ENCODE measurements at places on chromosomes 3 and 15.
A peak's percentile ranks its signal among the peaks of the same experiment; 100 is the strongest.

DNA sequence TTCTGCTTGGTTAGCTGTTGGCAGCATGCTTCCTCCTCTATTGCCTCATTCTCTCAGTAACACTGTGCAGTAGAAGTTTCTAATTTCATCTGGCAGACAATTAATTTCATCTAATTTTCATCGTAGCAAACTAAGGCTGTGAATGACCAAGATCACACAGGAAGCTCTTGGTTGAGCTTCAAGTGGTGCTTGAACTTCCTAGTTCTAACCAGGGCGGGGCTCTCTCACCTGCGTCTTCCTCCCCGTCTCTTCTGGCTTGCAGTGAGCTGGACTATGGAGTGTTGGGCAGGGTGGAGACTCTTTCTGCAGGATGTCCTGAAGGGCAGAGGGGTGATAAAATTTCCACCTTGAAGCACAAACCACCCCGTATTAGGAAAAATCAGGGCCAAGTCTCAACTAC lies 2.0 kb upstream of the IL16 start:
- no peak for DNase-seq

DNA sequence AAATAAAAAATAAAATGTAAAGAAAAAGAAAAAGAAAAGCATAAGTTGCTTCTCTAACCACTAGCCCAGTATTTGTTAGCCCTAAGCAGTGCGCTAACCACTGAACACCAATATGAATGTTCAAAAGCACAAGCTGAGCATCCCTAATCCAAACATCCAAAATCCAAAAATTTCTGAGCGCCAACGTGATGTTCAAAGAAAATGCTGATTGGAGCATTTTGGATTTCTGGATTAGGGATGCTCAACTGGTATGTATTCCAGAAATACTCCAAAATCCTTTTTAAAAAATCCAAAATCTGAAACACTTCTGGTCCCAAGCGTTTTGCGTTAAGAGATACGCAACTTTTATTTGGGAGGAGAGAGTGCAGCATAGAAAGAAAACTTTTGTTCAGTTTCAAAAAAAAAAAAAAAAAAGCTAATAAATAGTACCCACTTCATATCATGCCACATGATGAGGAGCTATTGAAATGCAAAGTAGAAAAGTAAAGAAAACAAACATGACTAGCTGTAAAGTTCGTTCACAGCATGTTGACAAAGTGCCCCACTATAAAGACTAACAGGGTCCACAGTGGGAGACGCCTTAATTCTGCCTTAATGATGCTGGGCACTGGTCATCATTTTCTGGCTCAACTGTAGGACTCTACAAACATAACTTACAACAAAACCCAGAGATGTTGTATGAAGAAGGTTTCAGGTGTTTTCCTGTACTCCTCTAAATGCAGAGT lies 32.4 kb downstream of the EDC3 start:
- DNase-seq: no peak

GRCh38 chr3:42578054-42578453 lies 3.7 kb downstream of the SEC22C start:
- DNase-seq: no peak

DNA sequence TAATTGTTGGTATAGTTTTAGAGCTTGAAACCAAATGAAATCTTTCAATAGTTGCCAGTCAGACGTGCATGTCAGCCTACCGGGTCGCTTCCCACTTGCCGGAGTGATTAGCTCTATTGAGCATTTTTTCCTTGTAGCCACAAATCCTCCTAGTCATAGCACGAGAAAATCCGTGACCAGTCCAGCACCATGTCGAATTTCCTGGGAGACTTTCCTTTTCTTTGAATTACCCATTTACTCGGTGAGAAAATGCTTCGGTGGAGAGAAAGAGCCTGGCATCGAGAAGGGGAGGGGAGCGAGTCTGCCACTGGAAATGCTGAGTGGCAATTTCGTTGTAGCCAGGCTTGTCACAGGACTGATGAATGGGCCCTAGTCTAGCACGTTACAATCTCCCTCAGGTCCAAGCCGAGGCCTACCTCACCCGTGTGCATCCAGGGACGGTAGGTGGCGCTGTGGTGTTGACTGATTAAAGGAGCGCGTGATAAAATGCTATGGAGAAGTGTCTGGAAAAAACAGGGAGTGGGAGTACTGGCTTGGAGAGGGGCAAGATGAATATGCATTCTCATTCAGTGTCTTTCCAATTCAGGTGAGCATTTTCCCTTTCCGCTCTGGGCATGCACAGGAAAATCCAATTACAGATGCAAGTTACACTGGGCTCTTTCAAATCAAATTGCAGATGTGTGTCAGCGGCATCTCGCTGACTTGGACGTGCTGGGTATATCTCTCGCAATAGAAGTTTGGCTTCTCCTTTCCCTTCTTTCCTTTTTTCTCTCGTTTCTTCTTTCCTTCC lies 238.8 kb downstream of the EDEM1 start:
- DNase-seq: peak; percentile 24

DNA sequence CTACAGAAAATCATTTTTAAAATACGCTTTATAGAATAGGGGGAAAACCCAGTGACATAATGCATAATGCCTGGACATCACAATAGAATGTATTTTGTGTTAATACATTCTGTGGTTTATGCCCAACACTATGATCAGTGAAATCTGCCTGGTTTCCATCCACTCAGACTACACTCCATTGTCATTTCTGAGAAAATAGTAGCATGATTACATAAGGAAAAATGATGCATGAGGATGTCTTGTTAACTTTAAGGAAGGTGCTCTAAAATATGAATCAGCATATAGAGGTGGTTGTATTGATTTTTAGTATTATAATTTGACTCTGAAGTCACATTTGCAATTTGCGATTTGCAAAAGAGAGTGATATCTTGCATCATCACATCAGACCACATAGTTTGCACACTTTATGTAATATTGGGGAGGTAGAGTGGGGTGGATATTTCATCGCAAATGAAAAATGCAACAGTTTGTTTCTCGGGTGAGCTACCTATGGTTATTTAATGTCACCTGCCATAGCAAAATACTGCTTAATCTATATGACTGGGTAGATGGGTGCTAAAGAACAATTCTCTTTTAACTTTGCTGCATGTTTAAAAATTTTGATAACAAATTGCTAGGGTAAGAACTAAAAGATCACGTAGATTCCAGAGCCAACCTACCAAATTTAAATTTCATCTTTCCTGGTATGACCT lies 403.9 kb downstream of the IL5RA start:
- no peak for DNase-seq

GRCh38 chr3:94246171-94246570 lies 183.3 kb downstream of the NSUN3 start:
- no peak for DNase-seq

DNA sequence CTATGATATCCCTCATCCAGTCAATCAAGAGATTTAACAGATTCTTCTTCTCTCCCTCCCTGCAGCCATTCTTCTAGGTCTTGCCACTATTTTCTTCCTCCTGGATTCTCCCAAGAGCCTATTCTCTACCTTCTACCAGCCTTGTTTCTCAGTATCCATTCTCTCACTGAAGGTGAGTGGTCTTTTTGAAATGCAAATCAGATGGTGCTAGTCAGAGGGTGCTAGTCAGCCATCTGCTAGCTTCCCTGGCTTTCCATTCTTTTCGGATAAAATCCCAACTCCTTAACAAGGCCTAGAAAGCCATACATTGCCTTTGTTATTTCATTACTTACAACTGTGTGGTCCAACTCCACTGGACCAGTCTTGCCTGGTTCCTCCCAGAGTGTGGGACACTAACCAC lies 734.3 kb upstream of the CFAP20DC start:
- DNase-seq: no peak

GRCh38 chr3:126816298-126816697 lies 112.3 kb downstream of the CHCHD6 start:
- no peak for DNase-seq

GRCh38 chr3:149167898-149168297 lies 38.5 kb downstream of the HPS3 start:
- no peak for DNase-seq

DNA sequence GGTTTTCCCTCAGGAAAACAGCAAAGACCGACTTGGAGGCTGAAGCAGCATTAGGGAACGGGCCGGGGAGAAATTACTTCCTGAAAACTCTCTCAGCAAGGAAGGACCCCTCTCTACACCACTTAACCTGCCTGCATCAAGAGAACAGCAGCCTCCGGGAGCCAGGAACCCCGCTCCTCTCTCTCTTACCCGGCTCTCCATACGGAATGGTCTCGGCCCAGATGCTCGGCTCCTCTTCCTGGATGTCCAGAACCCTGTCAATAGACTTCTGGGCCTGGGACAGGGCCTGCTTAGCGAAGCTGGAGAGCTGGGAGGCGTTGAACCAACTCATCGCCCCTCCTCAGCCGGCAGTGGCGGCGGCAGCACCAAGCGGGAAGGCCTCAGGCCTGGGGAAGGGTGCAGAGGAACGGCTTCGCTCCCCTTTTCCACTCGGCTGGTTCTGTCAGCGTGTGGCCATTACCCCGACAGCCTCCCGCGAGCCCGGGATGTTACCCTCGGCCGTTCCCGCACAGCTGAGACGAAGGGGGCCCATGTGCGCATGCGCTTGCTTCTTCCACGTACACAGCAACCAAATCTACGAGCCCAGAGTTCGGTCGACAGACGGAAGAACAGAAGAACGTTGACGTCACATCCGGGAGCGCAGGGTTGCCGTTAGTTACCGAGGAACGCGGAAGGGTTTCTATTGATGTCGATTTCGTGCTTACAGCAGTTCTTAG lies at the start of gene TMF1:
Gene TMF1, minus strand, starts transcription at position 578 of the 716 bp plus-strand sequence. Its CDS starts 247 bp downstream, at position 331.
- peak; percentile 70 for DNase-seq

- no peak for DNase-seq
Observed at GRCh38 chr3:17552351-17552750, 190.1 kb downstream of the TBC1D5 start.

GRCh38 chr15:52021128-52021671 lies 2.2 kb downstream of the MAPK6 start:
- DNase-seq: no peak

DNA sequence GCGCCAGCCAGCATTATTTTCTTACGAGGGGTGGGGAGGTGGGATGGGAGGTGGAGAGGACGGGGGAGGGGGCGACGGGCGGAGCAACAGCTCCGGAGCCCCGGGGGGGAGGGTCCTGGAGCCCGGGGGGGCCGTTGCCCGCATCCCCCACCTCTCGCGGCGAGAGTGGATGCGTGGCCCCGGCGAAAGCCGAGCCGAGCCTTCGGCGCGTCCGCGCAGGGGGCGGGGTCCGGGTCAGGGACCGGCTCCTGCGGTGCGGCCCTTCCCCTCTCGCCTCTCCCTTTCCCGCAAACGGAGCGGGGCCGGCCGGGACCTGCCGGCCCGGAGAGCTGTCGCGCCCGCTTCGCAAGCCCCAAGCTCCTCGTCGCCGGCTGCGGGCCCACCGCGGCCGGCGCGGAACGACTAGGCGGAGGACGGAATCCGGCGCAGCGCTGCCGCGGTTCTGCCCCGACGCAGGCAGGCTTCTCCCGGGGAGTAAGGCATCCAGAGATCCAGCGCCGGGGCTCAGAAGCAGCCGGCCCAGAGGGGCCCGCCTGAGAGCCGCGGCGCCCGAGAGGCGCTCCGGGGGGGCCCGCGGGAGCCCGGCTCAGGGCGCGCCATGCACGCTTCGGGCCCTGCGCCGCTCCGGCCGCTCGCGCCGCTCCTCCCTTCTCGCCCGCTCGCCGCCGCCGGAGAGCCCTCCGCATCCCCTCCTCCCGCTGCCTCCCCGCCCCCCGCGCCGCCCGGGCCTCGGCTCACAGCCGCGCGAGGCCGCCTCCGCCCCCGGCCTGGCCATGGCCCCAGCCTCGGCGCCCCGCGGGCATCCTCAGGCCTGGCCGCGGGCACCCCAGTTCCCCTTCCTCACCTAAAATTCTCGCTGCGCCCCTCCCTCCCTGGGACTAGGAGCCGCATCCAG lies 459 bp upstream of the ADCY5 start:
- peak; percentile 38 for DNase-seq

GRCh38 chr3:187708696-187709095 lies 6.3 kb upstream of the RTP2 start:
- DNase-seq: no peak

DNA sequence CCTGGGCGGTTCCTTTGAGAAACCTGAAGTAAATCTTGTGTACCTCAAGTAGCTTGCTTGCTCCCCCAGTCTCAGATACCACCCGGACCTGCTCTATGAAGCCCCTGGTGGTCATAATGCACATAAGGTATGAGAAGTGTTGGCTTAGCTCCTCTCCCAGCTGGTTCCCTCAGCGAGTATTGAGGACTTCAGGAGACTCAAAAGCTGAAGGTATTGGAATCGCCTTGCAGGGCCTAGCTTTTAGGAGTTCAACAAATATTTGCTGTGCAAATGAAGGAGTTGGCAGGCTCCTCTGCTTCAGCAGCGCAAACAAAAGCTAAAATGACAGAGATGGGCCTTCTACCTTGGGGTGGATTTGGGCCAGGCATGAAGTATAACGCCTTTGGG lies 1.7 kb downstream of the CMTM8 start:
- DNase-seq: no peak

- no peak for DNase-seq
Observed at GRCh38 chr3:24437326-24437725, 57.3 kb downstream of the THRB start.

GRCh38 chr15:61598655-61599054 lies 369.6 kb upstream of the RORA start:
- DNase-seq: no peak

- DNase-seq: no peak
Observed at GRCh38 chr3:41872157-41872556, 89.7 kb downstream of the ULK4 start.

DNA sequence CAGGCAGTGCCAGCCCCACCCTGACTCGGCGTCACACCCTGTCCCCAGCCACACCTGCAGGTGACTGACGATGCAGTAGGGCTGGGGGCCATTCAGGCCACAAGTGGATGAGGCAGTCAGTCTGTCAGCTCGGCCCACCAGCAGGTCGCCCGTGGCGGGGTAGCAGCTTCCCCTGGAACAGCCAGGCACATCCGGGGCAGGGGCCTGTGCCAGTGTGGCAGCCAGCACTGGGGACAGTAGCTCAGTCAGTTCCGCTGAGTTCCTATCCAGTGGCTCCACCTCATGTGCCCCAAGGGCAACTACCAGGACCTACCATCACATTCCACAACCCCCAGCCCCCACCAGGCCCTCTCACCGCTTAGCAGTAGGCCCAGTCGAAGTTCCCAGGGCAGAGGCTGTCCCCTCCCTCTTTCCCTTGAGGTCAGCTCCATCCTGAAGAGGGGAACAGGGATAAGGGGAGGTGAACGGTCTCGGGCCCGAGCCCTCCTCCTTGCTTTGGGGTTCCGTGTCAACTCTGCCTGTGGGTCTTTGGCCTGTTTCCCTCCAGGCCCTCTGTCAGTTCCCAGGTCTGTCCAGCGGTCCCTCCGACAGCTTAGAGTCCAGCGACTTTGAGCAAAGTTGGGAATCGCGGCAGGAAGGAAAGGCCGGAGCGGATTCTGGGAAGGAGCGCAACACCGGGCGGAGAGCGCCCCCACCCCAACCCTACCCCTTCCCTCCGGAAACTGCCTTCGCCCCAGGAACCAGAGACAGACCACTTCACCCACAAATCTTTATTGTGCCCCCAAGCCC lies at the start of gene LAMB2:
Gene LAMB2, minus strand, starts transcription at position 614 of the 789 bp plus-strand sequence. Its CDS starts 183 bp downstream, at position 431.
- no peak for DNase-seq

- no peak for DNase-seq
Observed at GRCh38 chr3:39146611-39147591, 6.5 kb downstream of the CSRNP1 start.

GRCh38 chr3:193791041-193792032 lies 198.3 kb downstream of the OPA1 start:
- no peak for DNase-seq

GRCh38 chr15:62050115-62050514 lies 10.1 kb downstream of the VPS13C start:
- DNase-seq: no peak

- peak; percentile 15 for DNase-seq
Observed at GRCh38 chr3:193040836-193041672, 123.4 kb upstream of the MB21D2 start.

GRCh38 chr3:158213461-158213860 lies 103.6 kb downstream of the RSRC1 start:
- no peak for DNase-seq
